Ovary (tissue), 10 donors: ENCODE measurements at places on chromosomes 6 and 20.
A peak's percentile ranks its signal among the peaks of the same experiment; 100 is the strongest.

GRCh38 chr6:34894693-34895092 lies 5.6 kb downstream of the ANKS1A start:
- DNase-seq = no peak

DNA sequence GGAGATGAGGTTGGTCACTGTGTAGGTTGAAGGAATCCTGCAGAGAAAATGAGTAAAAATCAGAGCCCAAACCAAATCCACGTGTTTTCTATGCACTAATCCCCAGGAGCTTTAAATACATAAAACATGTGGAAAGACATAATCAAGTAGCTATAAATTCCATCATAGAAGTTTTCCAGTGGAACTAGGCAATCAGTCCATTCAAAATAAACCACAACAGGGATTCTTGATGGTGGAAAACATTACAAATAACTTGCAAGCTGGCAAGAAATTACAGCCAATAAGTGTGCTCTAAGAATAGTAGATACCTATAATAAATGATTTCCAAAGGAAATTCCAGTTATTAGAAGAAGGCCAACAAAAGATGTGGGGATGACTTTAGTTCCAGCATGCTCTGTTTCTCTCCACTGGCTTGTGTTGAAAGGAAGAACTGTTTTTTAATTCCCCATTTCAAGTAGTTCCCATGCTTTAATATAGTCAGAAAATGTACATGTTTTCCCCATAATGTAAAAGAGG lies 49.8 kb upstream of the ADGRG6 start:
- DNase-seq = no peak

GRCh38 chr6:13089296-13089994 lies 238.9 kb downstream of the TBC1D7 start:
- DNase-seq = no peak

DNA sequence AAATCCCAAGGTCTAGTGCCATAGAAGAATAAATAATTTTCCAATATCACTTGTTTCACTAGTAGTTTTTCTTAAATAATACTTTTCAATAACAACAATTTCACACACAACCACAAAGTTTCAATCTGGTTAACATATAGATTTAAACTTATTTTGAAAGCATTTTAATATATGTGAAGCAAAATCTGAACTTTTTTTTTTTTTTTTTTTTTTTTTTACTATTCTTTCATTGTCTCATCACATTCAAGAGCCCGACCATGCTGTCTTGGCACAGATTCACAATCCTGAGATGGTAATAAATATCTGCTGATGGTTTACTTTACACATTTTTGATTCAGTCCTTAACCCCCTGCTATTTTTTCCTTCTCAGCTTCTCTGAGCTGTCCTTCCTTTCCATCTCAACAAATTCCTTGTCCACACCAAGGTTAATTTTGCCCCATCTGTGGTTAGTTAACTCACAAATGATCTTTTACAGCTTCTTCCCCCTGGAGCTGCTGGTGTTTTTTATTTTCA lies 262.8 kb downstream of the TMEM242 start:
- DNase-seq = no peak

- DNase-seq = no peak
Observed at GRCh38 chr6:102986086-102986485, 1592.6 kb downstream of the GRIK2 start.

DNA sequence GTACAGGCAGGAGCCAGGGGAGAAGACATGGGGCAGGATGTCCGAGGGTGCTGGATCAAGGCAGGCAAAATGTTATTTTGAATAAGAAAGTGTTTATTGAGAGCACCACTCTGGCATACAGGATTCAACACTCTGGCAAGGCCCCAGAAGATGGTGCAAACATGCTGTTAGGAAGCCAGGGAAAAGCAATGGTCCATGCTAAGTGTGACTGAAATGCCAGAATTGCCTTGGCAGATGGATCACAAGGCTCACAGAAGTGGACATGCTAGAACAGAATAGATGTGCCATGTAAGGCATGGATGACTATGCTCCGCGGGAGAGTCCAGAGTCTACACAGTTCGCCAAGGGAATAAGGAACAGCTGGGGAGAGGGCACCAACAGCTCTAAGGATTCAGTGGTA lies 54.6 kb downstream of the QRSL1 start:
- DNase-seq = no peak

- no peak for DNase-seq
Observed at GRCh38 chr20:59082077-59082740, 39.6 kb upstream of the PRELID3B start.

- no peak for DNase-seq
Observed at GRCh38 chr6:138571181-138571580, 71.9 kb upstream of the NHSL1 start.

- no peak for DNase-seq
Observed at GRCh38 chr6:53582963-53583362, 38.1 kb upstream of the GCLC start.

GRCh38 chr6:147017153-147017552 lies 187.1 kb upstream of the STXBP5 start:
- no peak for DNase-seq

DNA sequence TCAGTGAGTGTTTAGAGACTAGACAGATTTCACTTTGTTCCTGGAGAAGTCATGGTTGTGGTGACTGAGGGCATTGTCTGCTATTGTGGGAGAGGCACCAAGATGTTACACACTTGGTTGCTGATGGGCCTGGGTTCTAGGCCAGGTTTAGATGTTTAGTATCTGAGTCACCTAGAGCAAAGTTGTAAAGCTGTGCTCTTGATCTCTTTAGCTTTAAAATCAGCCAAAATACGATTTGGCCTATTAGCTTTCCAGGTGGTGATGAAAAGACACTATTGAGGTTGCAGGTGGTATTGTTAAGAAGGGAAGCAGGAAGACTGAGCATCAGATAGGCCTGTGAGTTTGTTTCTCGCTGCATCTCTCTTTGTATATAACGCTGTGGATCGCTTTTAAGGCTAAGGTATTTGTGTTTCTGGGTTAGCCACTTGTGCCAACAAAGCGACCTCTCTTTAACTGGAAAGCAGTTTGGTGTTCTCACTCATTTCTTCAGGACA lies 48.6 kb downstream of the FOXO3 start:
- DNase-seq = no peak

- DNase-seq = no peak
Observed at GRCh38 chr20:62158541-62158940, 15.0 kb downstream of the SS18L1 start.

- DNase-seq = no peak
Observed at GRCh38 chr6:75458895-75459294, 34.7 kb downstream of the FILIP1 start.

- DNase-seq = no peak
Observed at GRCh38 chr6:138026342-138026741, 80.9 kb downstream of the PERP start.

- DNase-seq = no peak
Observed at GRCh38 chr6:42260972-42261371, 43.3 kb upstream of the MRPS10 start.

DNA sequence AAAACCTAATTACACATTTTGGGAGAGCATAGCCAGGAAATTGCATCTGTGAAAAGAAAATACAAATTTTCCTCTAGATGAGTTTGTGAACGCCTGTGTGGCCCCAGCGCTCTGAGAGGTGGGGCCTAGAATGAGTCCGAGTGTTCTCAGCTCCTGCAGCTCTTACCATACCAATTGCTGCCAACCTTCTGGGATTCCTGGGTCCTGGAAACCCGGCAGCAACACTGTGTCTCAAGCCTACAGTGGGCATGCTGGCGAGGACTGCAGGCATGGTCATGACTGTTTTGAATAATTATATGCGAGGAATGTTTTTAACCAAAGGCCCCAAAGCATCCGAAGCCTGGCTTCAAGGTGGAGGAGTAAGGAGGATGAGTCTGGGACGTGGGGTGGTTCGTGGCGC lies 90.4 kb downstream of the SERAC1 start:
- no peak for DNase-seq

DNA sequence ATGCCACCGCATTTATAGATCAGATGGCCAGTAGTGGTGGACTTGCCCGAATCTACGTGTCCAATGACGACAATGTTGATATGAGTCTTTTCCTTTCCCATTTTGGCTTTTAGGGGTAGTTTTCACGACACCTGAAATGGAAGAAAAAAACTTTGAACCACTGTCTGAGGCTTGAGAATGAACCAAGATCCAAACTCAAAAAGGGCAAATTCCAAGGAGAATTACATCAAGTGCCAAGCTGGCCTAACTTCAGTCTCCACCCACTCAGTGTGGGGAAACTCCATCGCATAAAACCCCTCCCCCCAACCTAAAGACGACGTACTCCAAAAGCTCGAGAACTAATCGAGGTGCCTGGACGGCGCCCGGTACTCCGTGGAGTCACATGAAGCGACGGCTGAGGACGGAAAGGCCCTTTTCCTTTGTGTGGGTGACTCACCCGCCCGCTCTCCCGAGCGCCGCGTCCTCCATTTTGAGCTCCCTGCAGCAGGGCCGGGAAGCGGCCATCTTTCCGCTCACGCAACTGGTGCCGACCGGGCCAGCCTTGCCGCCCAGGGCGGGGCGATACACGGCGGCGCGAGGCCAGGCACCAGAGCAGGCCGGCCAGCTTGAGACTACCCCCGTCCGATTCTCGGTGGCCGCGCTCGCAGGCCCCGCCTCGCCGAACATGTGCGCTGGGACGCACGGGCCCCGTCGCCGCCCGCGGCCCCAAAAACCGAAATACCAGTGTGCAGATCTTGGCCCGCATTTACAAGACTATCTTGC lies 725 bp downstream of the EEF1A1 start:
- DNase-seq = peak; percentile 76

DNA sequence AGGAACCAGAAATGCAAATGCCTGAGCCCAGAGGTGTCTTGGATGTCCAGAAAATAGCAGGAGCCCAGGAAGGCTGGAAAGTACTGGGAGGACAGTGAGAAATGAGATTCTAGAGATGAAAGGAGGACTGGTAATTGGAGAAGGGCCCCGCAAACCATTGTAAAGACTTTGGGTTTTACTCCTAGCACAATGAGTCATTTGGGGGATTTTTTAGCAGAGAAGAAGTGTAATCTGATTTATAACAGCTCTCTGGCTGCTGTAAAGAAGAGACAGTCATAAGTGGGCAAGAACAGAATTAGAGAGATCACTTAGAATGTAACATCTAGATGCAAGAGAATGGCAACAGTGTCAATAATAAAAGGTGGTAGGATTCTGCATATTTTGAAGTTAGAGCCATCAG lies 40.2 kb downstream of the SLC35F1 start:
- no peak for DNase-seq

- no peak for DNase-seq
Observed at GRCh38 chr20:33881989-33882388, 70.8 kb downstream of the CHMP4B start.

- DNase-seq = no peak
Observed at GRCh38 chr20:47501116-47501481, 588 bp upstream of the NCOA3 start.

GRCh38 chr6:41177287-41177686 lies 14.4 kb upstream of the TREM2 start:
- DNase-seq = no peak

DNA sequence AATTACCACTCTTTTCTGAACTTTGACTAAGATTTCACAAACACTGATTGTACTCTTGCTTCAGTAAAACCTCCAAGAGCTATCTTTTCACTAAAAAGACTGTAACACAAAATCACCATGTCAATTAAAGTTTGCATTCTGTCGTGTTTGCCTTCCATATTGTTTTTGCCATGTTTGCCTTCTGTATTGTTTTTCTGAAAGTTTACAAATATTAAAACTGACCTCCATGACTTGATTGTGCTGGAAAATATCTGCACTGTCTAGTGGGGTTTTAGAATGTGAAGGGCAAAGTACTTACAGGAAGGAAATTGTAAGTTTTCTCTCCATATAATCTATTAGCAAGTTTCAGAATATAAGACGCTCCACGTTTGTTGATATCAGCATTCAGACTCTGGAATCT lies 3.4 kb downstream of the SERPINB1 start:
- DNase-seq = no peak

GRCh38 chr20:23106271-23106851 lies 20.2 kb upstream of the CD93 start:
- DNase-seq = no peak

GRCh38 chr6:12363651-12364381 lies 73.7 kb downstream of the EDN1 start:
- DNase-seq = no peak

GRCh38 chr6:15287670-15288375 lies 42.0 kb downstream of the JARID2 start:
- DNase-seq = no peak

- no peak for DNase-seq
Observed at GRCh38 chr6:47343600-47343999, 33.9 kb upstream of the TNFRSF21 start.

- no peak for DNase-seq
Observed at GRCh38 chr6:86943819-86944407, 6.6 kb downstream of the HTR1E start.

- DNase-seq = peak; percentile 27
Observed at GRCh38 chr6:125835221-125835744, 44.5 kb downstream of the NCOA7 start.

- DNase-seq = no peak
Observed at GRCh38 chr6:51513891-51514747, 573.3 kb downstream of the PKHD1 start.

GRCh38 chr6:110158479-110158878 lies 21.0 kb downstream of the WASF1 start:
- DNase-seq = no peak

DNA sequence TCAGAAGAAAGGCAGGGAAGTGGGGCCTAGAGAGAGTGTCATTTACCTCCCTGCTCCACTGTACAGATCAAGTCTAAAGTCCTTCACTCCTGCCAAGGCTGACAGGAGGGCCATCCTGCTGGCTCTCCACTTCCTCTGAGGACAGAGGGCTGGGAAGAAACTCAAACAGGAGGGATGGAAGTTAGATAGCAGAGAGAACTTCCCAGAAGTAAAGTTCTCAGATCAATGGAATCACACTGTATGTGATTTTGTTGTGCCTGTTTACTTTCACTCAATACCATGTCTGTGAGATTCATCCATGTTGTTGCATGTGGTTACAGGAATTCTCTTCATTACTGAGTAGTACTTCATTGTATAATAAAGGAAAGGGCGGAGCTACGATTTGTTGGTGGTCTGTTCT lies 32.3 kb upstream of the ZFAND3 start:
- no peak for DNase-seq

DNA sequence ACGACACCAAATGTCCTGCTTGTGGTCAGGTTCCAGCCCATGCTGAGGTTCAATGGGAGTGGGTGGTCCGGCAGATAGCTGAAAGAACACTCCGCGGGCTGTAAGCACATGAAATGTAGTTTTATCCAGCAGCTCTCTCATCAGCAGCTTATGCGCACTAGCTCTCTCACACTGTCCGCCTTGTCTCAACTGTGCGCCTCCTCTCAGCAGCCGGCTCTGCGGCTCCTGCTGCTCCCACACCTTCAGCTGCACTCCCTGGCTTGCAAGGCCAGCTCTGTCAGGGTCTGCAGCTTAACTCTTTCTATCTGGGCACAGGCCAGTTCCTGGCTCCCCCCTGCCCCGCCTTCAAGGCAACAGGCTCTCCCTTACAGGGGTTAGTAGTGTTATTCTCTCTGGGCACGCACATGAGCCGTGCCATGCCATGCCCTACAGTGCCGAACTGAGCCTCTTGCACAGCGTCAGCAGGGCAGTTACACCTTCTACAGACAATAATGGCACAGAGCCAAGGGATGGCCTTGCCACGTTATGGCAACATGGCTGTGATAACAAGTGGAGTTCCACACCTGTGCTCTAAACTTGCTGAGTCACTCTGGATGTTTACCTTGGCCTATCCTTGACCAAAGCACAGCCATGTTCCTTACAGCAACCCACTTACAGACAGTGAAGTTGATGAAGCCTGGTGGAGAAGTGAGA lies 84.0 kb upstream of the LRFN2 start:
- DNase-seq = no peak

- DNase-seq = no peak
Observed at GRCh38 chr6:30450909-30451841, 38.1 kb upstream of the HLA-E start.

- DNase-seq = no peak
Observed at GRCh38 chr20:1191299-1191698, 6.5 kb upstream of the TMEM74B start.
